ENCODE measurements at places on chromosomes 11 and 22. TPM values are rescaled to one million over a fixed set of nuclear protein-coding genes. Genes with fewer than 3 reads are reported as not detected.

CD3D gene
- total RNA-seq: not detected

SLC22A25 gene
- total RNA-seq: not detected

POTEH gene
- not detected for total RNA-seq

- peak; percentile 55 for DNase-seq
These were observed 453 bp downstream of the GAS2 start for GRCh38 chr11:22666688-22667439.

EMID1 gene
- total RNA-seq: 25.5 TPM

- no peak for DNase-seq
These were observed 24.0 kb downstream of the ZBED4 start for GRCh38 chr22:49877642-49878041.

GRCh38 chr22:50131894-50132293, 38.6 kb upstream of the PANX2 start:
- DNase-seq: no peak

SHISA8 gene
- 0.41 TPM for total RNA-seq

DNA sequence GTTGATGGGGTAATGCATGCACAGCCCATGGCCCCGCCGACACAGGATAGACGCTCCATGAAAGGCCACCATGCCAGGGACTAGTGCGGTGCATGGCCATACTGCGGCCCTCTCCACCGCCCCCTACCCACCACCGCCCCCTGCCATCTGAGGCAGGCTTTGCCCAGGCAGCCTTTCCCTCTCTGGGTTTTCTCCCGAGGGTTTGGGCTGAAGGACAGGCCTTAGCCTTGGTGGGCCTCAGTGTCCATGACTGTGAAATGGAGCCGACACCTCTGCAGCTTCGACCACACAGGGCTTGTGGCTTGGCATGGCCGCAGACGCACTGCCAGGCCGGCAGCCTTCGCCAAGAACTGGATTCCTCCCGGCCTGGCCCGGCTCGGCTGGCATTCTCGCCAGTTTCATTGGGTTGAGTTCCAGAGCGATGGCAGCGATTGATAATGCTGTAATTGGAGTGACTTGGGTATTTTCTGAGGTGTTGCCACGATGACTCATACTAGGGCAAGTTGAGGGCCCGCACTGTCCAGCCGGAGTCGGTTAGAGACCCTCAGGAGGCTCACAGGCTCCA, 111.3 kb downstream of the WNT7B start:
- peak; percentile 5 for DNase-seq

- DNase-seq: no peak
These were observed 244.3 kb upstream of the SORL1-AS1 start for GRCh38 chr11:121696931-121697670.

DNA sequence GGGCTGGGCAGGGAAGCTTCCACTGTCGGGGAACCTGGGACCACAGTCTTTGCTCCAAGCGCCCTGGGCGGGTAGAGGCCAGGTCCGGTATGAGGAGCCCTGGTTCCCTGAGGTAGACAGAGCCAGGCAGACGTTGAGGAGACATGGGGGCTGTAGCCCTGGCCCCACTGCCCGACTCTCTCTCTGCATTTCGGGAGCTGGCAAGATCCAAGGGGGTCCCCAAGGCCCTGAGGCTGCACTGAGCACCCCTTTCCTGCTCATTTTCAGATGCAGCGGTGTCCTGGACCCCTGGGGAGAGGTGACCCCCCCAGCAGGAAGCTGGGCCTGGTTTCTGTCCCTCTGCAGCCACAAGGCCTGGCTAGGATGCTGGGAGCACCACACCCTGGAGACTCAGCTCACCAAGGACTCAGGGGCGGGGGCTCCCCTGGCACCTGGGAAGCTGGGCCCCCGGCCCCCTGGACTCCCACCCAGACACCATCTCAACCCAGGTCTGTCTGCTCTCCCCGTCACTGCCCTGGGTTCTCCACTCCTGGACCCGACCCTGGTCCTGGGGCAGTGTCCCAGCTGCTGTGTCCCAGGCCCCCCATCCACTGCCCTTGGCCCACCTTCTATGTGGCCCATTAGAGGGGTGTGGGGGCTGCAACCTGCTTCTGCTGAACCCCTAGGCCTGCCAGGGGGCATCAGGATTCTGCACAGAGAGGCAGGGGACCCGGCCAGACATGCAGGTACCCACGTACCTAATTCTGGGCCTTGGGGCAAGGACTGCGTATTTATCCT, 15.0 kb upstream of the MUC6 start:
- no peak for DNase-seq

APLNR gene
- 48.8 TPM for total RNA-seq

- no peak for DNase-seq
These were observed 93.0 kb downstream of the GUCY1A2 start for GRCh38 chr11:106925245-106925644.

DNA sequence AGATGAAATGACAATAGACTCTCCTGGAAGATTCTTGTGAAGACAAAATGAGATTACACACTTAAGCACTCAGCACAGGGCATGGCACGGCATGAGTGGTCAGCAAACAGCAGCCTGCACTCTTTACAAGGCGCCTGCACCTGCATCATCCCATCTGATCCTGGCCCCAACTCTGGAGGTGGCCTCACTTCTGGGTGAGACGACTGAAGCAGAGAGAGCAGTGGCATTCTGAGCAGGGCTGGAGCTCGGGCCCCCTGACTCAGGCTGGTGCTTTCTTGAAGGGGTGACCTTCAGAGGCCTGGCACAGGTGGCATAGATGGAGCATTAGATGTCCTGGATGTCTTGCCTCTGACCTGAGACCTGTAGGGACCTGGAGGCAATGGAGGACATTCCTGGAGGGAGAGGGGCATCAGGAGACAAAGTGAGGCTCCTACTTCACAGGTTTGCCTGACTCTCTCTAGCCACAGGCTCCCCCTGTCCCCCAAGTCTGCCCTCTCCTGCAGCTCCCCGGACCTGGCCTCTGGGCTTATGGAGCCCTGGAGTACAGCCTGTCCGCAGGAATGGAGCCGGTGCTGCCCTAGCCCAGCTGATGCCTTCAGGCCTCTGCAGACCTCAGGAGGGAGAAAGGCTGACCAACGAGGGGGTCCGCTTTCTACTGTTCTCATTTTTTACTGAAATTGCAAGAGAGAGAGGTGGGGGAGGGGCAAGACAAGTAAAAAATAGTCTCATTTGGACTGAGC, 65.5 kb upstream of the THY1 start:
- DNase-seq: no peak

DNA sequence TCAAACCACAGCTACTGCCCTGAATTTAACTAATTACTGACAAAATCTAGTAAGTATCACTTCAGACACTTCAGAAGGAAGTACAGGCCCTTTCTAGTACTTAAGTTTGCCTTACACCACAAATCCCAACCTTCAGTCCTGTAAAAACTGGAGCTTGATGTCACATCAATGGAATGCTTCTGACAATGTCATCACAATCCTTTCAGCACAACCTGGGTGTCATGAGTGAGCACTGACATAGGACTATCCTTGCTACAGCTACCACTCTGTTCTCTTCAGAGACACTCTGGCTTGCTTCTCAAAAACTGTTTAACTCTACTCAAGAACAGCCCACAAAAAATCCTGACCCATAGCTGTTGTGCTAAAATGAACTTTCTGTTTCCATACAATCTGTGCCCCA, 108.2 kb downstream of the RRM1 start:
- DNase-seq: no peak

- DNase-seq: no peak
These were observed 40.7 kb upstream of the XBP1 start for GRCh38 chr22:28841111-28841510.

LAYN gene
- 26.2 TPM for total RNA-seq
